ENCODE measurements at places on chromosomes 16 and 17.

- no peak for DNase-seq
These were observed 42.9 kb downstream of the HAPSTR1 start for GRCh38 chr16:9134306-9134705.

GRCh38 chr16:27344721-27345120 is 30.9 kb downstream of the IL4R start:
- DNase-seq = no peak

- DNase-seq = no peak
These were observed 8.2 kb upstream of the CMIP start for GRCh38 chr16:81436386-81436785.

DNA sequence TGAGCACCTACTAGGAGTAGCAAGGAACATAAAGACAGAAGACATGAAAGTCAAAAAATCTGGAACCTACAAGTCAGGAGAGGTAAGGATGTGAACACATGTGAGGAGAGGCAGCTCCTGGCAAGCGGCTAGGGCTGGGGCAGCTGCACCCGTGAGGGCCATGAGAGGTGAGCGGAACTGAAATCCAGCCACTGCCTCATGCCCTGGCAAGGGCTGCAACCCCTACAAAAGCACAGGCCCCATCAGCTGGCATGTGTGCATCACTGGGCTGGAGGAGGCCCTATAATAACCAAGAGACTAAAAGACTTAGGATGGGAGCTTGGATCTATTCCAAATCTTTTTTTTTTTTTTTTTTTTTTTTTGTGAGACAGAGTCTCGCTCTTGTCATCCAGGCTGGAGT is 40.3 kb upstream of the ERN1 start:
- DNase-seq = no peak

DNA sequence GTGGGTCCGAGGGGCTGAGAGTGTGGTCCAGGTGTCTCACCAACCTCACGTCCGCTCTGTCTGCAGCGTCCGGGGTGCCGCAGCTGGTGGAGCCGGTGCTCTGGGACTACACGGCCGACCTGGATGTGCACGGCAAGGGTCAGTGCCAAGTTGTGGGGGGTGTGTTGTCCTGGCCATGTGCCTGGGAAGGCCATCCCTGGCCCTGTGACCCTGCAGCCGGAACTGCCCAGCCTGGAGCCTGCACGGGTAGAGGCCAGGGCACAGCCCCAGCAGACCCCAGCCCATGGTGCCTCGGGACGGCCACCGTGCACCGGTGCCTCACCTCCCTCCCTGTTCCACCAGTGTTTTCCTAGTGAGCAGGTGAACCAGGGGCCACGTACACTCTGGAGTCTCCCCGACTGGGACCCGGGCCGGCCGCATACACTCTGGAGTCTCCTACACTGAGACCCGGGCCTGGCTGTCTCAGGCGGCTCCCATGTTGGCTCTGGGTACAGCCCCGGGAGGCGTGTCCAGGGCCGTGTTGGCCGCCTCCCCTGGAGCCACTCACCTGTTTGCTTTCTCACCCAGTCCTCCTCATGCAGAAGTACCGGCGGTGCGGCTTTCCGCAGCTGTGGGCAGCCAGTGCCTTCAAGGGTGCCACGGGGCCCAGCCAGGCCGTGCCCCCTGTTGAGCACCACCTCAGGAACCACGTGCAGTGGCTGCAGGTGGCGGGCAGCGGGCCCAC is 13.8 kb downstream of the CYBC1 start:
- DNase-seq = no peak

DNA sequence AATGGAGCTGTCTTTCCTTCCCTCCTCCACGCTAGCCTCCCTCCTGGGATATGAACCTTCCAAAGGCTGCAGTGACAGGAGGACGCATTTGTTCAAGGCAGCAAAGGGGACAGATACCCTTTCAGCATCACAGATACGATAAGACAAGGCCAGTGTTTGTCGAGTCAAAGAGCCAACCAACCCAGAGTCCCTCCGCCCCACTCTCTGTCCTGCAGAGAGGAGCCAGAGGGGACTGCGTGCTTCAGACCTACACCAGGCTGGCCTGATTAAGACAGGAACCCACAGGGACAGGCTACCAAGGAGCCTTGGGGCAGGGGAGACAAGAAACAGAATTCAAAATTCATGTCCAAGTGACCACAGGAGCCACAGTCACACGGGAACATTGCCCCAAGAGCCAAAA is 72.6 kb upstream of the CDH5 start:
- no peak for DNase-seq

GRCh38 chr17:10737168-10737622 is 7.4 kb upstream of the TMEM220 start:
- peak; percentile 78 for DNase-seq

DNA sequence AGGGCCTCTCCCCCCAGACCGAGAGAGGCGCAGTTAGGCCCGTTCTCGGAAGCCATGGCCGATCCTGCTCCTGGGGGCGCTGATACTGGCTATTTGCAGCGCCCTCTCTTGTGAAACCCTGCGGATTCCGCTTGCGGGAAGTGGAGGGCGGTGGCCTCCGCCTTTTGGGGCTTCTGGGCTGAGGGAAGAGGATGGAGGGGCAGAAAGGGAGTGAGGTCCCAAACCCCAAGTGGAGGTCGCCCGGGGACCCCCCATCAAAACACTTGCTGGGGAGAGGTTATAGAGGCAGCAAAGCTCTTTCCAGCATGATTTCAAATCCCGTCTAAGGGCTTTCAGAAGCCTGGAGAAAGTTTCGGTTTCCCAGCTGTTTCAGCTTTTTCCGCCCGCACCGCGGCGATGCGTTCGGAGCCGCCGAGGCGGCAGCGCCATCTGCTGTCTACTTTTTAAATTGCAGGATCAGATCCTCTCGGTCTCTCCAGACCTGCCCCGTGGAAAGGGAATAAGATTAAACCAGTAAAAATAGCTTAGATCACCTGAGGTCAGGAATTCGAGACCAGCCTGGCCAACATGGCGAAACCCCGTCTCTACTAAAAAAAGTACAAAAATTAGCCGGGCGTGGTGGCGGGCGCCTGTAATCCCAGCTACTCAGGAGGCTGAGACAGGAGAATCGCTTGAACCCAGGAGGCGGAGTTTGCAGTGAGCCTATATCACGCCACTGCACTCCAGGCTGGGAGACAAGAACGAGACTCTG is 15.8 kb downstream of the SNX20 start:
- peak; percentile 89 for DNase-seq

All from hematopoietic multipotent progenitor cell treated with erythropoietin and hydrocortisone succinate and interleukin-3 and kit ligand, for 4 days (in vitro differentiated cells).